ENCODE measurements at places on chromosomes 7 and 10.
A peak's percentile ranks its signal among the peaks of the same experiment; 100 is the strongest.

DNA sequence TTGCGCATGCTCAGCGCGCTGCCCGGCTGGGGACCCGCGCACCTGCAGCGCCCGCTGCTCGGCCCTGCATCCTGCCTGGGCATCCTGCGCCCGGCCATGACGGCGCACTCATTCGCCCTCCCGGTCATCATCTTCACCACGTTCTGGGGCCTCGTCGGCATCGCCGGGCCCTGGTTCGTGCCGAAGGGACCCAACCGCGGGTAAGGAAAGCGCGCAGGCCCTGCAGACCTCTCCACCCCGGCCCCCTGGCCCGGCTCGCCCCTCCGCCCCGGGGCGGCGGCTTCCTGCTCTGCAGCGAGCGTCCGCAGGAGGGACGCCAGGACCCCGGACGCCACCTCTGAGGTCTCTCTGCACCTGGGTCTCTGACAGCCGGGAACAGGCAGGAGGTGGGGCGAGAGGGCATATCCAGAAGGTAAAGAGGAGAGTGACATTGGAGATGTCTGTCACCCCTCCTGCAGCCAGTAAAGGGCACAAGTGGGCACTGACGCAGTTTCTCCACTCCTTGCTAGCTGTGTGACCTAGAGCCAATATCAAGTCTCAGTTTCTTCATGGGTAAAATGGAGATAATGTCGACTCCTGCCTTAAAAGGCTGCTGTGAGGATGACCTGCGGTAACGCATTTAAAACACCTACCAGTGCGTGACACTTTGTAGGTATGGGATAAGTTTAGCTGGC, 338 bp downstream of the ATP6V0E2 start:
- DNase-seq = peak; percentile 45

DNA sequence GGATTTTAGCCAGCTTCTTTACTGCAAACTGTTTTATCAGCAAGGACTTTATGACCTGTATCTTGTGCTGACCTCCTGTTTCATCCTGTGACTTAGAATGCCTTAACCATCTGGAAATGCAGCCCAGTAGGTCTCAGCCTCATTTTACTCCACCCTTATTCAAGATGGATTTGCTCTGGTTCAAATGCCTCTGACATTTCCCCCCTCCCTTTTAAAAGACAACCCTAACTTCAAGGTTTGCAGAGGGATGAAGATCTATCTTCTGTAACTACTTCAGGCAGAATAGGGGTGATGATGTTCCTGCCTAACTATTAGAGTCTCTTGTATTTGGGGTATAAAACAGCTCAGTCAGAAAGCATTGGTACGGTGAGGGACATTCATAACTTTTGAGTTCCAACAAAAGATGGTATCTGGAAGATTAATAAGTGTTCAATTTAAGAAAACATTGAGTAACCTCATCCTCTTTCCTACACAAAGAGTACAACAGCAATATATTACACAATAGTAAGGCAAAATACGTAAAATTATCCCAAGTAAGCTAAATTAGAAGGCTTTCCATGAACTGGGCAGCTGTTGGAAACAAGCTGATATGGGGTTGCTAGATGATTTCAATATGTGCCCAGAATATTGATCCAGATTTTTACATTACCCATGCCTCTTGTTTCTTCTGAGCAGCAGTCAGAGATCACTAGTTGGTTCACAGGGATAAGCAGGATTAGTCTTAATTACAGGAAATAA, 40.0 kb upstream of the LRGUK start:
- DNase-seq = no peak

DNA sequence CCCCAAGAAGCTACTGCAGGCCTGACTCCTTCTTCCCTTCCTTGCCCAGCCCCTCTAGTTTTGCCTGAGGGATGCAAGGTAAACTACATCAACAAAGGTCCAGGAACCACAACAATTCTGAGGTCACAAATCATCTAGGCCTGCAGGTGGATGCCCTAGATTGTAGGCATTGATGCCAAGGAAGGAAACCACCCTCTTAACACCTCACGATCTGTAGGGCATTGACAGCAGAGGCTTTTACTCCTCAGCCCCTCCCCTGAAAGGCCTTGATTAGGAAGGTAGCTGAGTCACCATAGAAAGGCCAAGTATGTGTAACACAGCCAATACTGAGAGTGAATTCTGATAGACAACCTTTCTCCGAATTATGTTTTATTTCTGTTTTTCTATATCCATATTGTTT, 46.7 kb upstream of the FAM3C start:
- peak; percentile 4 for DNase-seq

DNA sequence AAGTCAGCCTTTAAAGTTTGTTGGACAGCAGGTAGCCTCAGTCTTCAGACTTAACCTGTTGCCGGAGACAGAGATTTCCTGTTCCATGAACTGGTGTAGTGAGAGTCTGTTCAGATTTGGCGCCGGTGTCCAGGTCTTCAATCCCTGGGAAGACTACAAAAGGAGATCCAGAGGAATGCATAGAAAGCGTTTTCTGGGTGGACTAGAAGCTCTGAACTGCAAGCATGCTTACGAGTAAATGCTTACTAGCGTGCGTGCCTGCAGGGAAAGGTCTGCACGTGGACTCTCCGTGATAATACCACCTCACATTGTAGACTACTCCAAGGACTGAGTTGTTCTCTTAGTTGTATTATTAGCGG, 878 bp downstream of the GLRX3 start:
- DNase-seq = no peak

GRCh38 chr7:4830176-4830575, 31.7 kb downstream of the PAPOLB start:
- no peak for DNase-seq

GRCh38 chr10:21069929-21070700, 173.0 kb upstream of the NEBL start:
- no peak for DNase-seq

DNA sequence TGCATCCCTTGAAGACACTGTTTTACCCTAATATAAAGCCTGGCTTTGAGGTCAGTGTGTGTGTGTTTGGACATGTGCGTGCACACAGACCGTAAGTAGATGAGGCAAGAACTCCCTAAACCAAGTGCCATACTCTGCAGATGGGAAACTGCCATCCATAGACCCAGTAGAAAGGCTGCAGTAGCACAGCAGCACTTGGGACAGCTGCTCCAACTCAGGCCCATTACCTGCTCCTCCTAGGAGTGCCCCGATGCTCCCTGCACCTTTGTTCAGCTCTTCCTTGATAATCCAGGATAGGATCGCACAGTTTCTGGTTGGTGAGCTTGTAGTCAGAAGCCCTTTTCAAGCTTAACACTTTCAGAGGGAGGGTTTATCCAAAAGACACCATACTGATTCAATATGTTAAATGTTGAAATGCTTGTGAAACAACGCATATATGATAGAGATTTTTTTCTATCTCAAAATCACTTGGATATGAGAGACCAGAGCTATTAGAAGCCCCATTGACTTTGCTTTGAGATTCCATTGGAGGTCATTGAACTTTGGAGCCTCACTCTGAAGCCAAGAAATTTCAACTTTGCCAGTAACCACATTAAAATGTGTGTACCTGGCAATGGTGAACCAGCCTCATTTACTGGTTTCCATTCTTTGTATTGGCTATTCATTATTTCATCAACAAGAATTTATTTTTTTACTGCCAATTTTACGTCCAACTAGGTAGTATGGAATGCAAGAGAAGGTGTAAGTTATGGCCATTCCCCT, 757.0 kb upstream of the GALNT17 start:
- DNase-seq = no peak

- DNase-seq = no peak
These were observed 119.2 kb downstream of the SFMBT2 start for GRCh38 chr10:7291487-7292270.

- DNase-seq = no peak
These were observed 23.5 kb downstream of the ADK start for GRCh38 chr10:74174521-74174920.

DNA sequence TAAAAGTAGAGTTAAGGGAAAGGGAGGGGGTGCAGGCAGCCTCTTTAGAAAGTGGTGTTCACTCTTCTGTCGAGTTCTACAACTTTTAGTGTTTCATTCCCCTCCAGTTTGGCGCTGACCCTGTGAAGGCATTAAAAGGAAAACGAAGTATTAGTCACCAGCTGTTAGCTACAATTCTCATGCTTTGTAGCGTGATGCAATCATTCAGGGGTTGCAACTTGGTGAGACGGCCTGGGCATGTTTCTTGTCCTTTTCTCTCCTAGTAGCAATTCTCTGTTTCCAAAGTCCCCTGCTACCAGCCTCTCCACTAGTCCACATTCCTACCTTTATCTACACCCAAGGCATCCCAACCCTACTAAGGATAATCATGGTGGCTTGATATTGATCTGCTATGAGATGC, 33.7 kb upstream of the DGKI start:
- no peak for DNase-seq

GRCh38 chr7:12963435-12963834, 276.0 kb downstream of the ARL4A start:
- no peak for DNase-seq

DNA sequence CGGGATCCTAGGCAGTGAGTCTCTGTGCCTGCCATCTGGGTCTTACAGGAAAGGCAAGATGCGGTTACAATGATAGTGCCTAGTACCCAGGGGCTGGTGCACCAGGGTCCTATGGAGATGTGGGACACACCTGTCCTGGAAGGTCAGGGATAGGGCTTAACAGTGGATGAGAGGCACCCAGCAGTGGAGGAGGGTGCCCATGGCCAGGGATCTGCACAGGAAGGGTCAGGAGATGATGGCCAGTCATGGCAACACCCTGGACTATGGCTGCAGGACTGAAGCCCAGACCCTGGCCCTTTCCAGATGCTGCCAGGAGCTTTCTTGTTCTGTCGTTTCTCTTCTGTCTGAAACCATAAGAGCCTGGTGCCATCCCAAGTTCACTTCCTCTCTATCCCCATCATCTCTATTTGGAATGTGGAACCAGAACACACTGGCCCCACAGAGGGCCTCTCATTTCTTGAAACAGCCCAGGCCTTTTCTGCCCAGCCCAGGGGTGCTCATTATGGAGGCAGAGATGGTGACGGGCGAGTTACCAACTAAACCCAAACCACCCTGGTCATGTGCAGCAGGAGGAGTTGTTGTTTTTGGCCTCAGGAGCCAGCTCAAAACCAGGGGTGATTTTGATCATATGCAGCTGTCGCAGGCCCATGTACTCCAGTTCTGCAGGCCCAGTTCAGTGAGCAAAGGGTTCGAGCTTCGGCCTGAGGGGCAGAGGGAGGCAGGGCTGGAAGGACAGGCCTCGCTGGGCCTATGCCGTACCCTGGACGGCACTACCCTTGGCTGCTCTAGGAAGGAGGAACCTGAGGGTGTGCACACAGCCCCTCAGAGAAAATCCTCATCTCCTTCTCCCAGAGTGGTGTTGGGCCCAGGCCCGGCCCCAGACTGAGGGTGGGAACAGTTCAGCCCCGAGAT, 52.6 kb upstream of the GDF10 start:
- no peak for DNase-seq

GRCh38 chr10:58143944-58144343, 123.8 kb downstream of the IPMK start:
- no peak for DNase-seq

- DNase-seq = no peak
These were observed 181.2 kb downstream of the CCDC7 start for GRCh38 chr10:32627183-32627582.

DNA sequence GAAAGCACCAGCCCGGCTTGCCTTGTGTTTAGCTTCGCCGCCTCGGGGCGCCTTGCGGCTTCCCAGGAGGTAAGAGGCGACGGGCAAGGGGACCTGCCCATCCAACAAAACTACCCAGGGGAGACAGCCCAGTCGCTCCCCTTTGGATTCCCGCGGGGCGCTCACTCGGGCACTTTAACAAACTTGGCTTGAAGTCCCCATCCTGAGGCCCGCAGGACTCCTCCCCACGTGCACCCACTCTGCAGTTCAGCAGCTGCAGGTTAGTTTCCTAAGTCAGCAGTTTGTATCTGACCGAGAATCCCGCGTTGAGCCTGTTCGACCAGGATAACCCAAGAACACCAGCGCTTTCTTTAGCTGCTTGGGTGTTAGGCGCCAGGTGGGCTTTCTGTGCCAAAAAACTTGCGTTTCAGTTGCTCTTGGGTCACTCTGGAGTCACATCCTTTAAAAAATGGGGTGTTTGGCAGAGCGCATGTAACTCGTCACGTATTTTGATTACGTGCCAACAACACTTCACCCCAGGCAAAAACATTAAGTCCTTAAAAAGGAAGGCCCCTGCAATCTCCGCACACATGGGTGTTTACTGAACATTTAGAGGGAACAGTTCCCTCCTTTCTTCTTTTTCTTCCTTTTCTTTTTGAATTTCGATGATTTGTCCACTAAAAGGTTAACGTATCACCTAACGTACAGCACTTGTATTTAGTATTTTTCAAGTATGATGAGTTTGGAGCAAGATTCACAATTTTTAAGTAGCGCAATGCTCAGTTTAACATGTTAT, 876 bp downstream of the DNAH11 start:
- peak; percentile 22 for DNase-seq

GRCh38 chr10:87642988-87643387, 16.7 kb upstream of the PAPSS2 start:
- DNase-seq = no peak

GRCh38 chr7:113810080-113810744, 108.6 kb downstream of the PPP1R3A start:
- DNase-seq = no peak

GRCh38 chr7:152436111-152436930, 518 bp upstream of the KMT2C start:
- peak; percentile 69 for DNase-seq

GRCh38 chr7:137404660-137405317, 61.3 kb upstream of the PTN start:
- no peak for DNase-seq

GRCh38 chr10:7306147-7306546, 104.7 kb downstream of the SFMBT2 start:
- no peak for DNase-seq

DNA sequence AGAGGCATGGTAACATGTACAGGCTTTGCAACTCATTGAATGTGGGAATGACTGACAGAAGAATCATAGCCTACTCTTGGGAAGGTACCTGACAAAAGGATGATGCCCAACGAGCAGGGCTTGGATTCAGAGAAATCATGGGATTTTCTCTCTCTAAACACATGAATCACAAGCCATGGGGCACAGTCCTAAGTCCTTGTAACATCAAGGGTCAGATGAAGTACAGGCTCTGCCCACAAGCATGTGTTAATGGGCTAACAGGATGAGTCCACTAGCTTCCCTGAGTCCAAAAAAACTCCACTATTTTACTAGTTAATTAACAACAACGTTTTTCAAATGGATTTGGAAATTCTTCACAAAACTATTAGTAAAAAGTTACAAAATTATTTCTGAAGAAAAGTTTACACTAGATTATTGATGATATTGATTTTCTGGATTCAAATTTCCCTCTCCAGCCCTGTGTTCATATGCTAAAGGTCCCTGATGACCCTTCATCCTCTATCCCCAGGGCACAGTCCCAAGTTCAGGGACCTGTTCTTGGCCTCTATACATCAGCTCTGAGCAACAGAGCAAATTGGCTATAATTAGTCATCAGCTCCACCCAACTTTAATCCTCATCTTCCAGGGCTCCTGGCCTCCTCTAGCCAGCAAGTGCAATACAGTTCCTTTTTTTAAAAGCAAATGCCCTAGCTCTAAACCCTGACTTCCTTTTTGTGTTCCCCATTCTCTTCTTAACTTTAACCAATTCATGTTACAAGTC, 99.8 kb downstream of the GSAP start:
- no peak for DNase-seq

GRCh38 chr7:150942001-150942590, 36.0 kb downstream of the KCNH2 start:
- DNase-seq = peak; percentile 48

- DNase-seq = no peak
These were observed 69.6 kb upstream of the CSTF2T start for GRCh38 chr10:51768886-51769465.

GRCh38 chr7:140639366-140640053, 1.1 kb downstream of the DENND2A start:
- DNase-seq = no peak

GRCh38 chr7:45921699-45922519, 837 bp upstream of the IGFBP3 start:
- DNase-seq = no peak

- DNase-seq = no peak
These were observed 8.2 kb upstream of the RNF148 start for GRCh38 chr7:122710916-122711315.

Measured in DMS79 (cell line).